Nasal cavity respiratory epithelium epithelial cell of viscerocranial mucosa (primary cell): ENCODE measurements at places on chromosomes 11 and 22. TPM values are rescaled to one million over a fixed set of nuclear protein-coding genes. Genes with fewer than 3 reads are reported as not detected.

LINC01488 gene
- not detected in 2 replicates for total RNA-seq

CABP4 gene
- total RNA-seq, result not detected in 2 replicates

STK33 gene
- 0.34 and 4.5 TPM in 2 replicates for total RNA-seq

MRGPRX3 gene
- under 0.01 and 0.21 TPM in 2 replicates for total RNA-seq

LRRC56 gene
- 0.34 and 1.4 TPM in 2 replicates for total RNA-seq

SAA1 gene
- 10.3 and 80.4 TPM in 2 replicates for total RNA-seq

CCDC81 gene
- 0.28 and 0.34 TPM in 2 replicates for total RNA-seq

SYTL2 gene
- 2.4 and 9.0 TPM in 2 replicates for total RNA-seq

EML3 gene
- total RNA-seq, result 7.9 and 16.2 TPM in 2 replicates

C11orf91 gene
- not detected in 2 replicates for total RNA-seq

HORMAD2 gene
- not detected in 2 replicates for total RNA-seq
